ENCODE measurements at places on chromosomes 3 and 15.

GRCh38 chr15:57118013-57118799 lies 199.8 kb downstream of the TCF12 start:
- DNase-seq, result no peak

- no peak for DNase-seq
These were observed 101.7 kb upstream of the TP63 start for GRCh38 chr3:189529468-189529867.

- DNase-seq, result no peak
These were observed 697 bp upstream of the RAB5A start for GRCh38 chr3:19945969-19946831.

- no peak for DNase-seq
These were observed 113.0 kb downstream of the PDE8A start for GRCh38 chr15:85094685-85095084.

- DNase-seq, result no peak
These were observed 27.7 kb upstream of the DCP1A start for GRCh38 chr3:53375019-53375418.

- no peak for DNase-seq
These were observed 1.5 kb upstream of the ATR start for GRCh38 chr3:142580061-142580423.

- DNase-seq, result no peak
These were observed 1.5 kb upstream of the HEXA start for GRCh38 chr15:72377331-72377730.

DNA sequence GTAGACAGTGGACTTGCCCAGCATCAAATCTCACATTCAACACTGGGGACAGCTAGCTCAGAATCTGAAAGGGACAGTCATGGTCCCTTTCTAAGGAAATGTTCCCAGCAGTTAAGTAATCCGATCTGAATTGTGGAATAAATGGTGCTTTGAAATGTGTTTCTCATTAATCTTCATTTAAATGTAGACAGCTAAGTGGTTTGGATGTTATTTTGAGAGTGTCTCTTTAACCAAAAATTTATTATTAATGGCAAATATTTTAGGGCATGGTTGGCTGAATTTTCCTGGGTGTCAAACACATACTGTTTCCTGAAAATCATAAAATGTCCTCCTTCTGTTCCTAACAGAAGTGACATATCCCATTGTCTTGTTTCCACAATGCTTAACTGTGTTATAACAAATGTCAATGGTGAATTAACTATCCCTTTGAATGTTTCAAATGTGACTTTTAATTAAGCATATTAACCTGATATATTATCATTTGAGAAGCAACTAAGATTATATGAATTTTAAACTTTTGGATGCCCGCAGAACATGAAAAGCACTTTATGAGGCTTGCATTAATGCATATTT lies 210.8 kb downstream of the CHST2 start:
- no peak for DNase-seq

GRCh38 chr3:56688191-56688590 lies 5.1 kb upstream of the TASOR start:
- DNase-seq, result no peak

GRCh38 chr15:43867096-43867495 lies 40.3 kb downstream of the WDR76 start:
- DNase-seq, result no peak

DNA sequence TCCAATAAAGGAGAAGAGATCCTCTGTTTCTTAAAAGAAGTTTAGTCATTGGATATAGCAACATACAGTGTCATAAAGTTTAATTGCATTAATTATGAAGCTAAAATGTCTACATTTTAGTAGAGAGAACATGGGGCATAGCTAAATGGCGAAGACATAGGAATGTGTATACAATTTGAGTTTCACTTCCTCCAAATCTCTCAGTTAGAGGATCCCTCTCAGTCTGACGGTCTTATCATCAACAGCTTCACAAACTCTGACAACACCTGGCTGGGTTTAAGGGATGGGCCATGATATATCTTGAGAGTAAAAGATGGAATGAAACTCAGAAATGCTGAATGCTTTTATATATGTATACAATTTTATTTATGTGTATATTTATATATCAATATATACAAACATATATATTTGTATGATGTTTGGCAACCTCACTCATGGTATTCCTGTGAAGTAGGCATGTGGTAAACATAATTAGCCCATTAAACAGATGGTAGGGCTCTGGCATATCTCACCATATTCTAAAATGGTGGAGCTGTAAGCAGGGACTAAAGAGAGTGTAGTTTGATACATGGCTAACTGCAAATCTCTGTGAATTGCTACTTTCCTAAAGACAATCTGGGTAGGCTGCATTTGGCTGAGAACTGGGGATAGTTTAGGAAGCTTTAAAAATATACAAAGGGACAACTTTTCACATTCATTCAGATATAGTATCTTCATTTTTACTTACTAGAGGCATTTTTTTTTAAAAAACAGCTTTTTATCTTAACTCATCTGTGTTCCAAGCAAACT lies 111.6 kb downstream of the TIGIT start:
- no peak for DNase-seq

GRCh38 chr3:17444865-17445264 lies 297.6 kb downstream of the TBC1D5 start:
- DNase-seq, result no peak

- peak; percentile 70 for DNase-seq
These were observed 27.2 kb downstream of the LRRC2 start for GRCh38 chr3:46538803-46539442.

DNA sequence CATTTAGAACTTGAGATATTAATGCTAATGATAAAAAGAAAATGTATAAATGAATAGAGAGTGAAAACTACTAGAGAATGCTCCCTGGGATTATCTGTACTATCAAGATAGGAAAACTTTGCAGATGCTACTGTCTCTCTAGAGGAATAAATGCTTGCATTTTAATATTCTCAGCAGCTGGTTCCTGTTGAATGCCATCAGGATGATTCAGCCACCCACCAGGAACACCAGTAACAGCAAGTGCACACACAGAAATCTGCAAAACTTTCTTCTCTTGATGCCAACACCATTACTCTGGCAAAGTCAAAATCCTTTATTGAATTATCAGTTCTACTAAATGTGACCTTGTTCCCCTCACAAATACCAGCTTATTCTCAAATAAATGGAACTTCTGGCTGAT lies 148.4 kb downstream of the TIGIT start:
- no peak for DNase-seq

GRCh38 chr15:69395991-69396390 lies 18.2 kb upstream of the KIF23 start:
- DNase-seq, result no peak

- no peak for DNase-seq
These were observed 23.4 kb upstream of the MECOM start for GRCh38 chr3:169686874-169687273.

DNA sequence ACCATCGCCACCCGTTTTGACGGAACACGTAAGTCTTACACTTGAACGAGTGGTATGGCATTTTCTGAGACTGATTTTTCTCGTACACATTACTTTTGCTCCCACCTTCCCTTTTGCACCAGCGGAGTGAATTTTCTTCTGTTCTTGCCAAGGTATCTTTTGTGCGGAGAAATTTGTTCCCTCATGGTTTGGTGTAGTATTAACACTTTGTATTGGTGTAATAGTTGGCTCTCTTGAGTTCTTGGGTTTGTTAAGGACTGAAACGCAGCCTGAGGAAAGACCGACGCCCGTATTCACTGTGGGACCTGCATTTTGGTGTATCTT lies 420 bp downstream of the KCNH8 start:
- no peak for DNase-seq

DNA sequence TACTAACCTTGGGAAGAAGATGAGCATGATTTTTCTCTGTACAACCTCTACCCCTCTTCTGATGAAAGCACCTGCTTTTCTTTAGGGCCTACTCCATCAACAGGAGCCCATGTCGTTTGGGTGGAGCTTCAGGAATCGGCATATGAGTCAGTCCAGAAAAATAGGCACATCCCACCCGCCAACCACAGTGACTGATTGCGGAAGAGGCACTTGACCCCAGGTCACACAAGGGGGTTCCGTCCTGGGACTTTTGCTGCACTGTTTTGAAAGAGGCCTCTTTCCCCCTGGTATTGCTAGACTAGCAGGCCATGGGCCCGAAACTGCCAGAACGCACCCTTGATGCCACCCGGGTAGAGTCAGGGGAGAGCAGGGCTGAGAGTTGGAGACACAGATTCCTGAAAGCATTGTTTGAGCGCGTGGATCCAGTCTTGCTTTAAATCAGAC lies 19.3 kb upstream of the NRROS start:
- no peak for DNase-seq

- DNase-seq, result no peak
These were observed 2.2 kb downstream of the USP3 start for GRCh38 chr15:63506537-63507035.

DNA sequence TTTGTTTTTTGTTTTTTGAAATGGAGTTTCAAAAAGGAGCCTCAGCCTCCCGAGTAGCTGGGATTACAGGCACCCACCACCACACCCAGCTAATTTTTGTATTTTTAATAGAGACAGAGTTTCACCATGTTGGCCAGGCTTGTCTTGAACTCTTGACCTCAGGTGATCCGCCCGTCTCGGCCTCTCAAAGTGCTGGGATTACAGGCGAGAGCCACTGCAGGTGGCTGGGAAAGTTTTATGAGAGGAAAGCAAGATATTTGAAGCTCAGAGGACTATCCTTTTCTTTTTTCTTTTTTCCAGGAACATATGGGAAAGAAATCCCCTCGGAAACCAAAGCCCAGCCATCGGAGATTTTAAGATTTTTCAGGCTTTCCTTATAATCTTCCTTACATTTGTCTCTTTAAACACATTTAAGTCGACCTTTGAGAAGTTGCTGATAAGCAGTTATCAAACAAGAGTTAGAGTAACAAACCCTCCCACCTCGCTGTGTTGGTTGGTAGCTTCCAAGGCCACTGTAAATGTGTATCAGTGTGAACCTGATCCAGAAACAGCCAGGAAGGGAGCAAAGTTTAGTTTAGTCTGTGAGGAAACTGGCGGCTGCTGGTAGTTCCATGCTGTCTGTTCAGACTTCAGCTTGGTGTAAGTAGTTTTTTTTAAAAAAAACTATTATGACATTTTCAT lies 34.5 kb upstream of the MAP3K13 start:
- no peak for DNase-seq

- DNase-seq, result no peak
These were observed 7.0 kb downstream of the MELTF start for GRCh38 chr3:197022405-197023231.

Measured in T-helper 1 cell (primary cell).